Activated CD4-positive, alpha-beta T cell treated with anti-CD3 and anti-CD28 coated beads, Interleukin-2, amount 50 U/mL, for 1 hour (primary cell): ENCODE measurements at places on chromosomes 5 and 9.

GRCh38 chr5:179257176-179257682, 88.0 kb downstream of the ADAMTS2 start:
- DNase-seq = no peak

- DNase-seq = no peak
Measured at GRCh38 chr9:15501179-15501578, 9.6 kb downstream of the PSIP1 start.

GRCh38 chr5:16486711-16487111, 21.1 kb upstream of the ZNF622 start:
- no peak for DNase-seq

- no peak for DNase-seq
Measured at GRCh38 chr5:142717582-142718215, 31.8 kb upstream of the FGF1 start.

DNA sequence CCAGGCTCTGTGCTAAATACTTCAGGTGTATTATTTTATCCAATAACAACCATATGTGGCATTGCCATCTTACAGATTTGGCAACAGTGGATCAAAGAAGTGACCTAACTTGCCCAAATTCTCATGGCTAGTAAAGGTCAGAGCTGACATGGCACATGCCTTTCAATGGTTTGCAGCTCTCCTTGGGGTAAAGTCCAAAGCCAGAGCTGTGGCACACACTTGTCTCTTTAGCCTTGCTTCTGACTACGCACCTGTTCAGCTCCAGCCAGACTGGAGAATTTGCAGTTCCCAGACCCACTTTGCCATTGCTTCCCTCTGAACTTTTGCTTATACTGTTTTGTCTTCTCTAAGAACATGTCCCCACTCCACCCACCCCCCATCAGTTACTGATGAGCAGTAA, 5.9 kb downstream of the SLC35A4 start:
- DNase-seq = no peak

DNA sequence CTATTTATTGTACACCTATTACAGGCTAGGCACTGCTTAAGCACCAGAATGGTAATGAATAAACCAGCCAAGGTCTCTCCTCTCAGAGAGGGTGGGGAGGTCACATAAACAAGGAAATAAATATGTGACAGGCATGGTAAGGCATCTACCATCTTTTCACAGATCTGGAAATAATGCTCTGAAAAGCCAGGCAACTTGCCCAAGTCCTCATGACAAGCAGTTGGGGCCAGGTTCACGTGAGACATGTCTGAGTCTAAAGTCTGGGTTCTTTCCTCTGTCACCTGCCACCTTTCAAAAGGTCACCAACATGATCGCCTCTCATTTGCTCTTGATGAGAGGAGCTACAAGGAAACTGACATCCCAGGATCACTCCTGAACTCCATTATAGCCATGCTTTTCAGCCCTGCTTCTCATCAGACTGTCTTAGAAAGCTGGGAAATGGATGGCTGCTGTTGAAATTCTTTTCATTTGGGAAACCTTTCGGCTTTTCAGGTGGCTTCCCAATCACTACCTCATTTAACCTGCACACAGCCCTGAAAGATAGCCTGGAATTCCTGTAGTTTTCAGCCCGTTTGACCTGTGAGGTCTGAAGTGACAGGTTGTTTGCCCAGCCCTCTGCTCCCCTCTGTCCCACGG, 123.1 kb downstream of the CRB2 start:
- no peak for DNase-seq

GRCh38 chr9:121859646-121860045, 208.2 kb downstream of the DAB2IP start:
- DNase-seq = no peak

- DNase-seq = peak; percentile 32
Measured at GRCh38 chr5:140402258-140403074, 833 bp downstream of the ANKHD1 start.

- DNase-seq = no peak
Measured at GRCh38 chr5:139495638-139496435, 13.3 kb upstream of the STING1 start.

GRCh38 chr5:55600497-55601203, 65.9 kb upstream of the PLPP1 start:
- no peak for DNase-seq

DNA sequence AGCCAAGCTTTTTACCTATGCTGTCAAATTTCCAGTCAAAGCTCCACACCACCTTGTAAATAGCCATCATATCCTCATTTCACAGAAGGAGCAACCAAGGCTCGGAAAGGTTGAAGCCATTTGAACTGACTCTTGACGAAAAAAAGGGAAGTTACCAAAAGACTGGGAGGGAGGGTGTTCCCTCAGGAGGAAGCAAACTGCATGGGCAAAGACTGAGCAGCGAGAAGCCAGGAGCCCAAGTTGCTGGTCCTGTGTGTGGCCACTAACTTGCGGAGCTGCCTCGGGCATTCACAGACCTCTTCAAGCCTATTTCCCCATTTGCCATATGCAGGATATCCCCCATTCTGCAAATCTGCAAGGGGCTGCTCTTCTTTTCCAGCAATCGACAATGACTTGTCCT, 37.4 kb downstream of the TTLL11 start:
- no peak for DNase-seq

DNA sequence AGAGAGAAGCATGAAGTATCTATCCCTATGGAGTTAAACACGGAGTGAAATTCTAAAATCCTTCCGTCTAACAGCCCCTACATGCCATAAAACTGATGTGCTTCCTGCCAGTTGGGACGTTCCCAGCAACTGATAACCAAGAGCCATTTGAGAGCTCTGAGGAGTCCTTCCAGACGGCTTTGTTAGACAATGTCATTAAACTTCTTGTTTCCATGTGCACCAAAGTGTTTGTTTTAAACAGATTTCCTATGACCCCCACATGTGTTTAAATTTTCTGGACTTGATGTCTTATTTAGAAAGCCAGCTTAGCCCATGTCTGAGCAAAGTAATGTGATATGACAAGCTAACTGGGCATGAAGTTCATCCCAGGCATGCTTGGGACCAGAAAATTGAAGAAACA, 57.2 kb upstream of the LPAR1 start:
- no peak for DNase-seq

GRCh38 chr5:140224658-140225057, 49.7 kb downstream of the CYSTM1 start:
- DNase-seq = no peak

DNA sequence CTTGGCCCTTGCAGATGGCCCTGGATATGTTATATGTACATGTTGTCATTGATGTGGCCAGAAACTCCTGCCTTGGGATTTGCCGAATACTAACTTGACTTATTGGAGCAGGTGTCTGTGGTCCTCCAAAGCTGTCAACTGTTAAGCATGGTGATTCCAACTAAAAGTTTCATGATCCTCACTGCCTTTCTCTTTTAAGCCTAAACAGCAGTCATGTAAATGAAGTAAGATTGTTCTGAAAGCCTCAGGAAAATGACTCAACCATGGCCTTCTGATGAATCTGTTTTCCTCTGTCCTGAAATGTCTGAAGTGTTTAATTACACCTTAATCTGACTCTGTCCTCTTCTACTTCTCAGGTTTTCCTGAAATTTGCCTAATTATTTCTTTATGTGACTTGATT, 245.0 kb downstream of the FAM114A2 start:
- DNase-seq = no peak

GRCh38 chr9:91302831-91303230, 58.9 kb downstream of the AUH start:
- no peak for DNase-seq

- DNase-seq = no peak
Measured at GRCh38 chr5:158967541-158967940, 132.2 kb downstream of the EBF1 start.

DNA sequence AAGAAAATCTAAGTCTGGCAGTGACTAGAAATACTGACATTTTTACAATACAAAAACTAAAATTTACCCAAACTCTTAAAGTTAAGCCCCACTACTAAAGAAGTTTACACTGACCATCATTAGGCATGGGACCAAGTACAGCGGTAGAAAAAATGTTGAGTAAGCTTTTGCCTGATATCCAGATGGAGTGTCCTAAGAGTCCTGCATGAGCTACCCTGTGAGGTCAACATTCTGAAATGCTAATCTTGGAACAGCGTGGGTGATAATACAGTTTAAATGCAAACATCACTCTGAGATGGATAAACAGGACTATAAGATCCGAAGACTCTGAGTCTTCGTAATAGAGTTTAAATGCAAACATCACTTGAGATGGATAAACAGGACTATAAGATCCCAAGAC, 189.7 kb downstream of the DCP2 start:
- DNase-seq = no peak

GRCh38 chr5:123478546-123478945, 33.4 kb upstream of the CSNK1G3 start:
- no peak for DNase-seq

GRCh38 chr5:98916540-98916939, 12.3 kb downstream of the CHD1 start:
- no peak for DNase-seq
